ENCODE measurements at places on chromosomes 6 and 20.
A peak's percentile ranks its signal among the peaks of the same experiment; 100 is the strongest.

- no peak for DNase-seq
Observed at GRCh38 chr20:63248835-63249591, 5.2 kb downstream of the NKAIN4 start.

DNA sequence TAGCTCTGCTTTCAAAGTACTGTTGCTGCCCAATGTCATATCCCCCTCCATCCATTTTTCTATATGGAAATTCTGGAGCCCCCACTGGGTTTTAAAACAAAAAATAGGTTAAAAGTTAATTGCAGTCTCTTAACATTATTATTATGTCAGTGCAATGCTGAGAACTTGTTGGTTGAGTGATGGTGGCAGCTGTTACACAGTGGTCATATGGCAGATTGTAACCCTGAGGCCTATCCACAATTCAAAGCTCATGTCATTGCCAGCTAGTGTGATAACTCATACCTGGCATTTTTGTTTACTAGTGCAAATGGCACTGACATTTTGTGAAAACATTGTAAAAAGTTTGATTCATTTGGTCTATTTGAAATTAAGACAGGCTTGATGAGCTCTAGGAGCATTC, 305.7 kb upstream of the FLRT3 start:
- no peak for DNase-seq

- DNase-seq, result peak; percentile 15
Observed at GRCh38 chr6:139712830-139713229, 338.4 kb upstream of the CITED2 start.

DNA sequence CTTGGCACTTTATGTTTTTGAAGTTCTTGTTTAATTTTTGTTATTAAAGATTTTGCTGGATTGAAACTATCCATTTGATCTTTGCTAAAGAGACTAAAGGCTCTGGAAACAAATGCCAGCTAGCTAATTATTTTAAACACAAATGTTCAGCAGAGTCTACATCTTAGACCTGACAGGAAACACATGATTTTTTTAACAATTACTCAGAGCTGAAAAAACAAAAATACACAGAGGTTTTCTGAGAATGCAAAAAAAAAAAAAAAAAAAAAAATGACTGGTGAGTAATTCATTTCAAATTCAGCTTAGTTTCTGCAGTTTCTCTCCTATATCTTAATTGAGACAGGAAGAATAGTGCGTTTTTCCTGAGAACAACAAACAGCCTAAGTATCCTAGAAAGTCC, 448.0 kb downstream of the TENT5A start:
- no peak for DNase-seq
